ENCODE measurements at places on chromosomes 6 and 20. TPM values are rescaled to one million over a fixed set of nuclear protein-coding genes. Genes with fewer than 3 reads are reported as not detected.

GRCh38 chr6:41733360-41733706, 2.1 kb downstream of the TFEB start:
- H3K4me3 ChIP-seq, result peak overlapping the region; percentile 34
- peak; percentile 6 for DNase-seq
- no peaks in the 10 kb centered on the region for H3K27me3 ChIP-seq
- peak overlapping the region; percentile 86 for H3K27ac ChIP-seq
- peaks cover 38% of the 10 kb centered on the region for H3K4me1 ChIP-seq

The PPIL6 gene
- total RNA-seq, result 0.91 TPM

The HUS1B gene
- total RNA-seq, result 4.8 TPM

DNA sequence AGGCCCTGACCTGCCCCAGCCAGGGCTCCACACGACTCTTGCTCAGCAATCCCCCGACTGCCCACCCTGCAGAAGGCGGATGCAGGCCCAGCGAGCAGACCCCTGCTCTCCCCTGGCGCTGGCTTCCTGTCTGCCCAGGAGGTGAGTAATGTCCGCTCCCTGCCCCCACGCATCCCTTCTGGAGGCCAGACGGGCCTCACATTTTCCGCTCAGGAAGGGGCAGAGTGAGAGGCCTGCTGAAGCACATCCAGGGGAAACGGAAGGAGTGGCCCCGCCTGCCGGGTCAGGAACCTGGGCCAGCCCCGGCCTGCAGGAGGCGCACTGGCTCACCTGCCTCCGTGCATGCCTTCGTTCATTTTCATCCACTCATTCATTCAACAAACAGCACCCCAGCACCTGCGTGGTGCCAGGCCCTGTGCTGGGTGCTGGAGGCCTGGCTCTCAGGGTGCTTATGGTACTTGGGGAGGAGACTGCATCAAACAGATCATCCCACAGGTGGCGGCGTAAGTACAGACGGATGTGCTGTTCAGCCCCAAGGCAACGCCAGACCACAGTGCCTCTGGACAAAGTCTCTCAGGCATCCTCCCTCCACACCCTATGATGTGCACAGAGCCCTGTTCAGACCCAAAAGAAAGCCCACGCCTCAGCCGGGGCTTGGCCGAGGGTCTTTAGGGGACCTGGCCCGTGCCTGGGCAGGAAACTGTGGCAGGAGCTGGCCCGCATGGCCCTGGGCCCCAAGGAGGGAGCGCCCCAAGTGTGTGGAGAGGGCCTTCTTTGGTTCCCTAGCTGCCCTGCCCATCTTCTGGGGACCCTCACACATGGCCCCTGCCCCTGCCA, 112.1 kb downstream of the ASXL1 start:
- no peaks in the 10 kb centered on the region for H3K4me1 ChIP-seq
- DNase-seq, result no peak
- peaks cover 27% of the 10 kb centered on the region for H3K36me3 ChIP-seq
- no peaks in the 10 kb centered on the region for H3K27me3 ChIP-seq
- no peak overlapping the region for H3K4me3 ChIP-seq
- no peak overlapping the region for H3K27ac ChIP-seq

- DNase-seq, result no peak
- H3K4me3 ChIP-seq, result no peak overlapping the region
- no peaks in the 10 kb centered on the region for H3K27me3 ChIP-seq
- H3K27ac ChIP-seq, result no peak overlapping the region
- no peaks in the 10 kb centered on the region for H3K36me3 ChIP-seq
- H3K4me1 ChIP-seq, result no peaks in the 10 kb centered on the region
Measured at GRCh38 chr20:58576603-58576970, 61.4 kb upstream of the APCDD1L start.

DNA sequence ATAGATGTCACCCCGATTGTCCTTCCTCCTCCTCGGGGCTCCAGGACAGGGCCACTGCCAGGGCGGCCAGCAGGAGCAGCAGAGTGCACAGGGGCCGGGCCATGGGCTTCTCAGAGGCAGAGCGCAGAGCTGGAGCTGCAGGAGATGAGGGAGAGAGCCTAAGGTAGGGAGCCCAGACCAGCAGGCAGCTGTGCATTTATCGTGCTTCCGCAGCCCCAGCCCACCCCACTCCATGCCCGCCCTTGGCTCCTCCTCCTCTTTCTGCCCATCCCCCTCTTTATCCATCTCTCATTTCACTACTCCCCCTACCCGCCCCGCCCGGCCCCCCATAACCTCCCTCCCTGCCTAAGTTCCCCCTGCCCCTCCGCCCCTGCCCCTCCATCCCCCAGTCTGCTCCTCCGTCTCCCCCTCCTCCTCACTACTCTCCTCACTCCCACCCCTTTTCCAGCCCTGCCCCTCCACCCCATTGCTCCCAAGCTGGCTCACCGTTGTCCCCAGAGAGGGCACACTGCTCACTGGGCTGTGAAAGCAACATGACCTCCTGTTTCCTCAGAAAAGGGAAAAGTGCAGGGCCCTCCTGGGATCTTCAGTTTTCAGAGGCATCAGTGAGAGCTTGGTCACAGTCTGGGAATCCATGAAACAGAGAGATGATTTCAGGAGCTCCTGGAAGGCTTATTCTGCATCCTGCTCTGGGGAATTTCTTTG, 25.5 kb upstream of the CST1 start:
- H3K27me3 ChIP-seq, result no peaks in the 10 kb centered on the region
- DNase-seq, result no peak
- H3K27ac ChIP-seq, result no peak overlapping the region
- no peaks in the 10 kb centered on the region for H3K4me1 ChIP-seq

The GCNT2 gene
- 6.9 TPM for total RNA-seq

DNA sequence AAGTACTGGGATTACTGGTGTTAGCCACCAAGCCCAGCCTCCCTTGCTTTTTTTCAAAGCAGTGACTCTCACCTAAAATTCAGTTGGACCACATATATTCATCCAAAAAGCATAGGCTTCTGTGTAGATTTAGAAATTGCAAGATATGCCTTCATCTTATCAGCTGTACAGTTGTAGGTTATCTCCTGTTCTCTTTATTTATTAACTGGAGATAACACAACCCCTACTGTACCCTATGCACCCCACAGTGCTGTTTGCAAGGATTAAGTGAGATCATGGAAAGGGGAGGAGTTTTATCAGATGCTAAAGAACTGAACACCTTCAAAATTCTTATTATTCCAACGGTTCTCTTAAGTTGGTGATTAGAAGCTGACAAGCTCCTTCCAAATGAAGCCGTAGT, 164.4 kb upstream of the JARID2 start:
- no peak overlapping the region for H3K27ac ChIP-seq

Data from CD4-positive, CD25-positive, alpha-beta regulatory T cell (primary cell).